ENCODE measurements at places on chromosomes 12 and 14.

- DNase-seq: no peak
Observed at GRCh38 chr12:115444346-115444745, 760.4 kb upstream of the TBX3 start.

DNA sequence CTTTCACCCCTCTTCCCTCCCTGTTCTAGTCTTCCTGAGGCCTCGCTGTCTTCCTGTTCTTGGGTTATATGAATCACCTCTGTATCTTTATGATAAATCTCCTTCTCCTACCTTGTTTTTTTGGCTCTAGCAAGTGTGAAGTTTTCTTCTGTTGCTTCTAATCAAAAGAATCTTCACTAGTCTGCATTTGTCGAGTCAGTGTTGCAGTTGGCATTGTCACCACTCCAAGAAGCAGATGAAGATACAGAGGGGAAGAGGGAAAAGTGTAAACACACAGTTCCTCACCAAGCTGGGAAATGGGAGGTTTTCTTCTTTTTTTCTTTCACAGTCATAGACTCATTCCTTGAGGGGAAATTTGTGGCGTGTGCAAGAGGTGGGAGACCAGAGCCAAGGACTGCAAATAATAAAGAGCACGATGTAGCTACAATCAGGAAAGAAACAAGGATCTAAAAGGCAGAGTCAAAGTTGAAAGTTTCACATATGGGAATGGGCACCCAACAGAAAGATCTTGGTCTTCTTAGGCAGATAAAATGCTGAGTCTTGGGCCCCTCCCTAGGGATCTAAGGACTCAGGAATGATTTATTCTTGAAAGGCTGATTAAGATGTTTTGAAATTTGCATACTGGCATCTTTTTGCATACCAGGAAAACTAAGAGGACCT, 22.2 kb upstream of the PRICKLE1 start:
- DNase-seq: no peak

- peak; percentile 65 for DNase-seq
Observed at GRCh38 chr12:10190558-10191388, 11.9 kb downstream of the TMEM52B start.

GRCh38 chr12:111687255-111687654, 1.4 kb downstream of the ACAD10 start:
- DNase-seq: no peak

GRCh38 chr14:61125041-61125866, 144.2 kb downstream of the SLC38A6 start:
- DNase-seq: no peak

GRCh38 chr12:8076366-8076765, 5.7 kb upstream of the NECAP1 start:
- no peak for DNase-seq

GRCh38 chr14:93113678-93114067, 2.1 kb downstream of the ITPK1 start:
- no peak for DNase-seq

DNA sequence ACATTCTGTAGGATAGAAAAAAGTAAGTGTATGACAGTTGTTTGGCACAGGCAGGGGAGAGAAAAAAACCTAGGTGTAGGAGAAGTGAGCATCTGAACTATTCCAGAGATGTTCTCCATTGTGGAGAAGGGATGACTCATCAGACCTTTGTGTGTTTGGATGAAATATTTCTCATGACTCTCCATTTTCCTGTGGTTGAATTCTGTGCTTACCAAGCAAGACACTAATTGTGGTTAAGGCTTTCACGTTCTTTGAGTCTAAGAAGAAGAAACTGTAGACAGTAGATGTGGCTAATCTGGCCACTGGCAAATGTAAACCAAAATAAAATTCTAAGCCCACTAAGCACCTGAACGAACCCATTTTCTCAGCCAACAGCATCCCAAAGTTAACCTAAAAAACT, 107.9 kb upstream of the GZMB start:
- no peak for DNase-seq

GRCh38 chr12:111720457-111720856, 34.6 kb downstream of the ACAD10 start:
- DNase-seq: no peak

- DNase-seq: no peak
Observed at GRCh38 chr12:30979371-30980259, 53.1 kb downstream of the TSPAN11 start.

GRCh38 chr14:70934502-70935134, 27.4 kb downstream of the PCNX1 start:
- no peak for DNase-seq

- no peak for DNase-seq
Observed at GRCh38 chr14:102154121-102154520, 14.4 kb downstream of the WDR20 start.

GRCh38 chr12:87425942-87426554, 603.2 kb downstream of the C12orf50 start:
- no peak for DNase-seq

DNA sequence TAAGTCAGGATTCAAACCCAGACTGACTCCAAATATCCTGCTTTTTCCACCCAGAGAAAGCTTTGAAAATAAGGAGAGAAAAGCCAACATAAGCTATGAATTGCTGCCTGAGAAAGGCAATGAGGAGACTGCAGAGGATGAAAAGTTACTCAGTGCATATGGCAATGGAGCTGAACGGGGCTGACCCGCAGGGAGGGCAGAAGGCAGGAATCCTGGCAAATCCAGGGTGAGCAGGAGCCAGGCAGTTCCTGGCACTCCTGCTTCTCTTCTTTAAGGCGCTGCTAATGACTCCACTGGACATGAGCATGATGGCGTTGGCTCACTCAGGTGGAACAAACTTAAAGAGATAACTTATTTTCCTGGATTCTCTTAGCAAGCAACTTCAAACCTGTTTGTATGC, 95.2 kb upstream of the TMCC3 start:
- no peak for DNase-seq

DNA sequence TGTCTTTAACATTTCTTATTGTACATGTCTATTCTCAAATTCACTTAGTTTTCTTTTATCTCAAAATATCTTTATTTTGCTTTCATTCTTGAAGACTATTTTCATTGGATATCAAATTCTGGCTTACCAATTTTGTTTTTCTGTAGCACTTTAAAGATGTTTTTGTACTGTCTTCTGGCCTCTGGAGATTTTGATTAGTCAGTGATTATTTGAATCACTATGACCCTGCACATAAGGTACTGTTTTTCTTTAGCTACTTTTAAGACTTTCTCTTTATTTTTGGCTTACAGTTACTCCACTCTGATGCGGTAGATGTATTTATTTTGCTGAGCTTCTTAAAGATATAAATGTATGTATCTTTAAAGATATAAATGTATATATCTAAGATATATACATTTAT, 49.6 kb downstream of the MYRFL start:
- DNase-seq: no peak

DNA sequence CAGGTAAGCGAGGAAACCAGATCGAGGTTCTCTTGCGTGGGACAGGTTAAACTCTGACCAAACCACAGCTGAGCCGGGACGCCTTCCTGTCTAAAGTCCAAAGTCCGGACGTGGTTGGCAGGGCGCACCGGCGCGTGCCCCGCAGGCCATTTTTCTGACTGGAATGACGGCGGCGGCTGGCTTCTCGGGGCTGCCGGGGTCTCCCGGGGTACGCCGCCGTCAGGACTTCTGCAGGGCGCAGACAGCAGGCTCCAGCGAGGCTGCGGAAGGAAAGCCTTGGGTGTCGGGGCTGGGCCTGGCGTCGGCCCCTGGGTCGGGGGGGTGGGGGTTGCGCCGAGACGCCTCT, 32.8 kb downstream of the MIA2 start:
- DNase-seq: no peak

- DNase-seq: no peak
Observed at GRCh38 chr12:49582201-49582600, 14.3 kb upstream of the MCRS1 start.

- DNase-seq: no peak
Observed at GRCh38 chr12:109605599-109606228, 32.1 kb downstream of the MVK start.

DNA sequence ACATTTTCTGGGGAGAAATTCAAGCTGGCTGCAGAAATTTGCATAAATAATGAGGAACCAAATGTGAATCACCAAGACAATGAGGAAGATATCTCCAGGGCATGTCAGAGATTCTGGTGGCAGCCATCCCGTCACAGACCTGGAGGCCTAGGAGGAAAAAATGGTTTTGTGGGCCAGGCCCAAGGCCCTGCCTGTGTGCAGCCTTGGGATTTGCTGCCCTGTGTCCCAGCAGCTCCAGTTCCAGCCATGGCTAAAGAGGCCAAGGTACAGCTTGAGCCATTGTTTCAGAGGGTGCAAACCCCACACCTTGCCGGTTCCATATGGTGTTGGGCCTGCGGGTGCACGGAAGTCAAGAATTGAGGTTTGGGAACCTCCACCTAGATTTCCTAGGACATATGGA, 147.5 kb downstream of the ADCK1 start:
- DNase-seq: no peak

DNA sequence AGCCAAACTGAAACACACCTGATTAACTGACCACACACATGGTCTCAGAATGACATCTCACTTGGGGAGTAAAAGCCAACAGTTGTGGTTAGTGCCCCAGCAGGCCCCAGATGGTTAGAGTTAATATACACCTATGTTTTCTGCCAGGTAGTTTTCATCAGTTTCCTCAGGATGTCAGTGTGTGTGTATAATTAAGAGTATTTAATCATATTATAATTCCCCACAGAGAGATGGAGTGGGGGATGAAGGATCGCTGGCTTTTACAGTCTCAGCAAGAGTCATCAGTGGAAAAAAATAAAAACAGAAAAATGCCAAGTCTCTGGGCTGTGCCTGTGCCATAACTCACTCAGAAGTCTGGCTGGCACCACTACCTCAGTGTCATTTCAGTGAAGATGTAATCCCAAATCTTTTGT, 412.5 kb downstream of the ZFP36L1 start:
- no peak for DNase-seq

GRCh38 chr12:15563663-15564062, 225.5 kb downstream of the EPS8 start:
- no peak for DNase-seq

DNA sequence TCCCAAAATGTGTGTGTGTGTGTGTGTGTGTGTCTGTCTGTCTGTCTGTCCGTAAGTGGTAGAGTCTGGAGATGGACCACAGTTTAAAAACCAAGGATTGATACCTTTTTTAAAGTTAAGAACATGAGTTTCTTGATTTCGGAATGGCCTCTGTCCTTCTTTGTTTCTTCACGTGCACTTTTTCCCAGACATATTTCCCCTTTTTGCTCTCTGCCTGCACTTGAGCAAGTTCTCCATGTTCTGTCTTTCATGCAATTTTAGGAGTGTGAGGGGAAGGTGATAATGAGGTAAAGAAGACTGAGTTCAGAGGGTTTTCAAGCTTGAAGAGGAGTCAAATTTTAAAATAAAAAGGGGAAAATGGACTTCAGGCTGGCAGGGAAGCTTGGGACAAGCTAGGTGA, 12.7 kb downstream of the OLR1 start:
- DNase-seq: no peak

- no peak for DNase-seq
Observed at GRCh38 chr12:75892731-75893408, 138.7 kb downstream of the PHLDA1 start.

DNA sequence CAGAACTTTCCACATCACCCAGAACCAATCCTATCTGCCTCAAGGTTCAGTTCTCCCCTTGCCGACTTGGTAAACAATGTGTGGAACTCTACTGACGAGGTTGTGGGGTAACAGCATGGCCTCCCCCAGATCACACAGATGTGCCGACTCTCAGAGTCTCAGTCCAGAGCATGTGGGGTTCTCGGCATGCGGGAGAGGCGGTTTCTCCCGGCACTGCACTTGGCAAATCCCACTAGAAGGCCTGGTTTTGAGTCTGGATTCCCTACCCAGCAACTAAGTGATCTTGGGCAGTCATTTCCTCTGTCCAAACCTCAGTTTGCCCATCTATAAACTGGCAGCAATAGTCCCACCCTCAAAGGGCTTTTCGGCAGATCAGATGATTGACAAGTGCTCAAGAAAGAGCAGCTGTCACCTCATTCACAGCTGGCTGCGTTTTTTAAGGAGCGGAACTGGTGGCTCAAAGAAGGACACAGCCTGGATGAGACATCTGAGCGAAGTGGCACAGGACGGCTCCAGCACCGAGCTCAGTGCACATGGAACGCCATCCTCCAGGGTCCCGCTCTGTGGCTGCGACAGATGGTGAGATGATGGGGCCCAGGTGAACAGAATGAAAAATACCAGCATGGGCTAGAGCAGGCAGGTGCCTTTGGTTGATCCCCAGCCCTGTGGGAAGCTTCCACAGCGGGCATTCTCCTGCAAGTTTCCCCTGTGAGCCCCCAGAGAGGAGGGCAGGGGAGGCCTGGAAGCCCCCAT, 7.3 kb downstream of the TESC start:
- no peak for DNase-seq

GRCh38 chr14:106318700-106319099, 792.3 kb downstream of the TMEM121 start:
- DNase-seq: no peak

Data from ecto neural progenitor cell (in vitro differentiated cells).